ENCODE measurements at places on chromosomes 6 and 20.

- DNase-seq, result no peak
These were observed 11.3 kb downstream of the SLC16A10 start for GRCh38 chr6:111098597-111098996.

DNA sequence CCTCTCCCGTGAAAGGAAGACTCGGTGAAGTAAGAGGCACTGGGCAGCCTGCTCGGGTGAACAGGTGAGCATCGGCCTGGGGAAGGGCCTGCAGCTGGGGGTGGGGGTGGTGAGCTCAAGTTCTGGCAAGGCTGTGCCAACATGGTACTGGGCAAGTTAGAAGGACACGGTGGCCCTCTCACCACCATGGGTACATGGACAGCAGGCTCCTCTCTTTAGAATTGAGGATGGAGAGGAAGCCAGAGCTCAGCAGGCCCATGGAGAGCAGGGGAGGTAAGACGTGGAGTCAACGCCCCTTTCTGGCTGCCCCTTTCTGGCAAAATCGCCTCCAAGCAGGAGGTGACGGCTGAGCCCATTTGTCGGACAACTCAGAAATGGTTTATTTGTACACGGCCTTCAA, 135.6 kb downstream of the ANKRD60 start:
- DNase-seq, result no peak

DNA sequence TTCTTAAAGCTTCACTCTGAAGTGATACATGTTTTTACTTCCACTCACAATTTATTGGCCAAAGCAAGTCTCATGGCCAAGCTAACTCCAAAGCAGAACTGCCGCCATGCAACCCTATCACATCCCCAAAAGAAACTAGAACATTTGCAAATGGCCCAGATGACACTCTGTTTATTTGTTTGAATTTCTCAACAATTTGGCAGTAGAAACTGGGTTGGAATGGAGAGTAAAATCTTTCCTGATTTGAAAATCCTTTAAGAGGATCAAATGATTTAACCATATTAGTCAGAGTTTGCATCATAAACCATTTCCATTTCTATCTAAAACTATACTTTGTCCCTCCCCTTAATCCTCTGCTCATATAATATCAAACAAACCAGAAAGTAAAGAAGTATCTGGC, 39.1 kb upstream of the E2F3 start:
- no peak for DNase-seq

GRCh38 chr6:110714143-110714542, 101.1 kb downstream of the CDK19 start:
- no peak for DNase-seq

- no peak for DNase-seq
These were observed 43.3 kb upstream of the SCGN start for GRCh38 chr6:25608558-25609174.
